ENCODE measurements at places on chromosomes 3 and 15.

GRCh38 chr3:186115239-186115996, 6.5 kb upstream of the ETV5 start:
- DNase-seq = no peak

DNA sequence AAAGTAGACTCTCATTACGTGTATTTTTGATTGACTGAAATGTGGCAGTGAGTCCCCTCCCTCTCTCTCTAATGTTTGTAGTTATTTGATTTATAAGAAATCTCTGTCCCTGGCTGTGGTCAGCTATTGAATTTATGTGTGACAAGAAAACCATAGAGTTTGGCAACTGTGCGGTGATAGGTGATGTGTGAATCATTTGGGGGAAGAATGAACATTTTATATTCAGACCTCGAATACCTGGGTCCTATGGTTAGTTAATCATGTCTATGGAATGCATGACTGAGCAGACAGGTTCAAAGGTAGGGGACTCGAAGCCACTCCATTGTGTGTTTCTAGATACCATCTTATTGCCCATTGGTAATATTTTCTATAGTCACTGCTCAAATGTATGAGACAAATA, 712.1 kb downstream of the MECOM start:
- no peak for DNase-seq

- no peak for DNase-seq
Observed at GRCh38 chr15:69127306-69127705, 33.1 kb upstream of the GLCE start.

- DNase-seq = peak; percentile 33
Observed at GRCh38 chr15:86743283-86743903, 663.7 kb downstream of the AGBL1 start.

GRCh38 chr15:57731530-57732103, 25.1 kb downstream of the POLR2M start:
- DNase-seq = no peak

- DNase-seq = no peak
Observed at GRCh38 chr3:23288715-23289114, 85.6 kb downstream of the UBE2E2 start.

GRCh38 chr3:60202052-60202726, 1049.1 kb downstream of the FHIT start:
- no peak for DNase-seq

DNA sequence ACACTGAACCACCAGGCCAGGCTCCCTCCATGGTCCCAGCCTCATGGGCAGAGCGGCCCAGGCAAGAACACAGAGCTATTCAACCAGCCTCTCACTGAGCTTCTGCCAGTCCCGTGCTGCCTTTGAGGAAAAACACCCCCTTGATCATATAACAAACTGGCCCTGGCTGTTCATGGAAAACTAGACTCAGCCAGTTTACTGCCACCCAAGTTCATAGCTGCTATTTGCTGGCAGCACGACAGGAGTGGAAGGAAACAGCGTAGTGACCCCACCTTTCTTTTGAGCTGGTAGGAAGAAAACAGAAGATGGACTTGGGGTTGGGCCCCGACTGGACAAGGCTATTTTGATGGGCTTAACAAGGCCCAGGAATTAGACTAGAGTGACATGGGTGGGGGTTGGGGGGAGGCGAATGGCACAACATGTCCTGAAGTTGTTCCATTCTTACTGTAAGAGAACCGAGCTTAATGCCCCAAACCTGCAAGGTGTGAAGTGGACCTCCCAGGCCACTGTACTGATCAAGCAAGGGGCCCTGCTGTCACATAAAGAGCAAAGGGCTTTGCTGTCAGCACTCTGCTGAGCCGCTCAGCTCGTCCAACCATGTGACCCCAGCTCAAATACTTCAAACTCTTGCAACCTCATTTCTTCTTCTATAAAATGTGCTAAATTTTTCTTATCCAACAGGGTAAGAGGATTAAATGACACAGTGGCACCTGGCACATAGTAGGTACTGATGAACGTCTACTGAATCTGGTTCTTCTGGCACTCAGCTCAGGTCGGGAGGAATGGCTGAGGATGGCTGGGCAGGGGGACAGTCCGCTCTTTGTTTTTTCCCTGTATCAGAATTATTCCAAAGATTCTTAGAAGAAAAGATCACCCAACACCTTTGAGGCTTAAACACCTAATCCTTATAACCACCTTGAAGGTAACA, 1.6 kb downstream of the FBXL22 start:
- DNase-seq = no peak

DNA sequence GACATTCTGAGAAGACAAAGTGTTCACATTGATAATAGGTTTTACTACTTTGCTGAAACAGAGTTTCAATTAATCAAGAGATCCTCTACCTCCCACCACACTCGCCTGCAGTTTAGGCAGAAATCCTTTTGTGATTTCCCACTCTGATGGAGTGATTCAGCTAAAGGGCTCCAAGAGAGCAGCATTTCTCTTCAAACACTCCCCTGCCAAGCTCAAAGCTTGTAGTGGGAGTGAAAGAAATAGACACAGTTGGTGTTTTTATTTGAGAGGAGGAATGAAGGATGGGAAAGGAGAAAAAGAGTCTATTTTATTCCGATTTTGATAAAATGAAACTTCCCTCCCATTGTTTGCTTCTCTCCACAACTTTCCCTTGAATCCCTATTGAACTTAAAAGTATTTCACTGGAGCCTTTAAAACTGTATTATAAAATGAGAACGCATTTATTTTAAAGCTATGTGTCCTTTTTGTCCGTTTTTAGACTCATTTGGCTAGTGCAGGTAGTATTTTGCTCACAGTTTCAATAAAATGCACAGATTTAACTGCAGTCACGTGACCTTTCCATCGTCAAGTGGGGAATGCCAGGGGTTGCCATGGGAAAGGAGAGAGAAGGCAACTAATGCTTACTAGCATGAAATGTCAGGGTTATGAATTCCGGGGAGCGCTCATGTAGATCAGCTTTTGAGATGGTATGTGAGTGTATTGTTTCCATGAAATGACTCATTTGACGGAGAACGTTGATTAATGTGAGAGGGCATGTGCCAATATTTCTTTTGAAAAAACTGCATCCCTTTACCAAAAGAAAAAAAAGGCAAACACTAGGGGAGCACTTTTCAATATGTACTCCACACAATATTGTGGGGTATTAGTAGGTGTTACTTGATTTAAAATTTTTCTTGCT, 7.7 kb upstream of the OSBPL11 start:
- DNase-seq = no peak

- DNase-seq = no peak
Observed at GRCh38 chr15:53576841-53577240, 182.6 kb downstream of the WDR72 start.

- DNase-seq = no peak
Observed at GRCh38 chr3:71645140-71645539, 61.6 kb upstream of the FOXP1 start.

- DNase-seq = no peak
Observed at GRCh38 chr15:69903470-69904469, 193.9 kb downstream of the TLE3 start.

DNA sequence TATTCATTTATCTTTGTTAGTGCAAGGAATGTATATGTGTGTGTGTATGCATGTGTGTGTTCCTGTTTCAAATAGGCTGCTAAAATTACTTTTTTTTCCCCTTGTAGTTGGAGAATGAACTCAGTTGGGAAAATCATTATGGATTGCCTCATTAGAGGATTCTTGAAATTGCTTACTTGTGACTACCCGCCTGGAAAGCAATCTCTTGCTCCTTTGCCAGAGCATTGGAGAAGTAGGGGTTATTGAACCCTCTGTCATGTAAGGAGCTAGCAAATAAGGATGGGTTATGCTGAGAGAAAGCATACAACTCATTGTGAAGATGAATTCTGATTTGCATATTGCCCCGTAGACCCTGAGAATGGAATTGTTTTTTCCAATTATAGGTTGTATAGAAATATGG, 474.5 kb downstream of the CADM2 start:
- no peak for DNase-seq

- no peak for DNase-seq
Observed at GRCh38 chr15:92928225-92928750, 28.2 kb downstream of the CHD2 start.

- no peak for DNase-seq
Observed at GRCh38 chr3:155594526-155595187, 150.2 kb downstream of the PLCH1 start.

- DNase-seq = no peak
Observed at GRCh38 chr15:70222606-70223005, 124.9 kb upstream of the TLE3 start.

GRCh38 chr15:80202016-80202315, 49.2 kb downstream of the FAH start:
- no peak for DNase-seq

GRCh38 chr3:43001094-43001553, 22.0 kb downstream of the GASK1A start:
- DNase-seq = no peak

GRCh38 chr3:27287052-27287451, 82.1 kb downstream of the NEK10 start:
- DNase-seq = no peak

Data from activated CD4-positive, alpha-beta T cell treated with anti-CD3 and anti-CD28 coated beads, Interleukin-2, Interleukin-4, amounts not matched to agents 100 ng/mL and 50 ng/mL, durations not matched to agents 16 hours and 8 hours (primary cell).